Trophoblast cell (in vitro differentiated cells and primary cell): ENCODE measurements at places on chromosomes 1 and 21.
A peak's percentile ranks its signal among the peaks of the same experiment; 100 is the strongest.

DNA sequence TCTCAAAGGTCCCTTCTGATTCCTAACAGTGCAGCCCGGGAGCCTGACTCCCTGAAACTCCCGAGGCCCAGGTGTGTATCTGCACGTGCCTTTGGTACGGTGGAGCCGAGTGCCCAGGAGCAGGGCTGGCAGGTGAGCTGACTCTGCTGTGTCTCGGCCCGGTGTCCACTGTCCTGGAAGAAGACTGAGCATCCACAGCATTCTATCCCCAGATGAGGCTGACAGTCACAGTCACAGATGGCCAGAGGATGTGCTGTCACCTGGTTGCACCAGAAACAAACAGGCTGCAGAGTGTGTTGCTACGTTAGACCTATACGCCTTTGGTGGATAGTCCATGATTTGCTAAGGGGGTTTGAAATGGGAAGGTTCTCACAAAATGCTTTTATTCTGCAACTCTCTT lies 9.8 kb downstream of the ETV3L start:
- peaks cover 6% of the 10 kb centered on the region for H3K4me1 ChIP-seq
- DNase-seq = no peak
- H3K36me3 ChIP-seq = no peaks in the 10 kb centered on the region
- H3K27me3 ChIP-seq = no peaks in the 10 kb centered on the region
- no peak overlapping the region for H3K27ac ChIP-seq
- H3K4me3 ChIP-seq = no peak overlapping the region

DNA sequence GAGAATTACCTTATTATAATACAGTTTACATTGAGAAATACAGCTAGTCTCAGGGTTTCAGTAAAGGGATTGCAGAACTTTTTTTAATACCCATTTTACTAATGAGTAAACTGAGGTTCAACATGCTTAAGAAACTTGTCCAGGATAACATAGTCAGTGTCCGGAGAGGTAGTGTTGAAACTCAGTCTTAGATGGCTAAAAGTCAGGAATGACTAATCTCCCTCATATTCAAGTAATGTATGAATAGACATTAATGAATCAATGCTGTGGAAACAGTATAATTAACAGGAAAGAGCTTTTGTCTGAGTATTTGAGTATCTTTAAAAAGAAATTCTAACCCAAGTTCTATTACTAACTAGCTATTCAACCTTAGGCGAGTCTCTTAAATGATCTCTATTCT lies 397.6 kb downstream of the PLA2G4A start:
- H3K27ac ChIP-seq = no peak overlapping the region
- no peaks in the 10 kb centered on the region for H3K36me3 ChIP-seq

GRCh38 chr1:963746-964525 lies 2.3 kb upstream of the PLEKHN1 start:
- peaks cover 27% of the 10 kb centered on the region for H3K4me1 ChIP-seq
- H3K27ac ChIP-seq = no peak overlapping the region
- H3K27me3 ChIP-seq = peaks cover 3% of the 10 kb centered on the region
- no peak for DNase-seq

DNA sequence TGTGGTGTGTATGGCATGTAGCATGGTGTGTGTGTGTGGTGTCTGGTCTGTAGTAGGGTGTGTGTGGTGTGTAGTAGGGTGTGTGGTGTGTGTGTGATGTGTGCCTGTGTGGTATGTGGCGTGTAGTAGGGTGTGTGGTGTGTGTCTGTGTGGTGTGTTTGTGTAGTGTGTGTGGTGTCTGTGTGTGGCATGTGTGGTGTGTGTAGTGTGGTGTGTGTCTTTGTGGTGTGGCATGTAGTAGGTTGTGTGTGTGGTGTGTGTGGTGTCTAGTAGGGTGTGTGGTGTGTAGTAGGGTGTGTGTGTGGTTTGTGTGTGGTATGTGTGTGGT lies 85.5 kb downstream of the SYT2 start:
- H3K27me3 ChIP-seq = no peaks in the 10 kb centered on the region
- H3K27ac ChIP-seq = no peak overlapping the region
- H3K4me3 ChIP-seq = peak overlapping the region; percentile 18
- peaks cover 10% of the 10 kb centered on the region for H3K4me1 ChIP-seq
- DNase-seq = no peak
- no peaks in the 10 kb centered on the region for H3K36me3 ChIP-seq

DNA sequence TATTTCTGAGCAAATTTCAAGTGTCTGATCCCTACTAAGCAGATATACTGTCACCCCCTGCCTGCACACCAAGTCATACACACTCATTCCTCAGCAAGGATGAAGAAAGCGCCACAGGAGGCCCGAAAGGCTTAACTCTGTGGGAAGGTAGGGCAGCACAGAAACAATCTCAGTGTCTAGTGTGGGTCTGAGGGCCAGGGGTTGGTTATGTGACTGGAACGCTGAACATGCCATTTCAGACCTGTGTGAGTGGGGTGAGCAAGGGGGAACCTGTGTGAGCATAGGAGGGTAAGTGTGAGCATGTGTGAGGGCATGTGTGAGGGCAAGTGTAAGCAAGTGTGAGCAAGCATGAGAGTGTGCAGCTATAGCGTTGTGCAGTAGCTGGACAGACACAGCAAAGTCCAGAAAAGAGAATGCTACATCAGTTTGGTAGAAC lies 6.2 kb downstream of the ITPKB start:
- H3K27me3 ChIP-seq = peaks cover 14% of the 10 kb centered on the region
- H3K36me3 ChIP-seq = peaks cover 24% of the 10 kb centered on the region
- DNase-seq = no peak
- H3K4me1 ChIP-seq = peaks cover 3% of the 10 kb centered on the region
- H3K27ac ChIP-seq = no peak overlapping the region

DNA sequence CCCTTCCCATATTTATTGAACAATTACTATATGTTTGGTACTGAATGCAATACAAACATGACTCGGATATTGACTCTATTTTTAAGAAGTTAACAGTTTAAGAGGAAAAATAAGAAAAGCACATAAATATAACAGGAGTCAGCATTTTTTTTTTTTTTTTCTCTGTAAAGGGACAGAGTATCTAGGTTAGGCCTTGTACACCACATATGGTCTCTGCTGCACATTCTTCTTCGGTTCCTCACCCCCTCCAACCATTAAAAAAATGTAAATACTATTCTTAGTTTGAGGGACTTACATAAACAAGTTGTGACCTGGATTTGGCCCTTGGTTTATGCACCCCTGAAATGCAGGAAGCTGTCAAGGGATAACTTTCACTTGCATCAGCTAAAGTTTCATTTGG lies 40.4 kb downstream of the PHC2 start:
- no peak overlapping the region for H3K4me3 ChIP-seq
- no peaks in the 10 kb centered on the region for H3K27me3 ChIP-seq

GRCh38 chr1:201499191-201499590 lies 7.7 kb downstream of the CSRP1 start:
- no peak overlapping the region for H3K27ac ChIP-seq
- H3K4me1 ChIP-seq = peaks cover 44% of the 10 kb centered on the region
- H3K27me3 ChIP-seq = no peaks in the 10 kb centered on the region
- no peak for DNase-seq
- peaks cover 37% of the 10 kb centered on the region for H3K36me3 ChIP-seq
- no peak overlapping the region for H3K4me3 ChIP-seq

DNA sequence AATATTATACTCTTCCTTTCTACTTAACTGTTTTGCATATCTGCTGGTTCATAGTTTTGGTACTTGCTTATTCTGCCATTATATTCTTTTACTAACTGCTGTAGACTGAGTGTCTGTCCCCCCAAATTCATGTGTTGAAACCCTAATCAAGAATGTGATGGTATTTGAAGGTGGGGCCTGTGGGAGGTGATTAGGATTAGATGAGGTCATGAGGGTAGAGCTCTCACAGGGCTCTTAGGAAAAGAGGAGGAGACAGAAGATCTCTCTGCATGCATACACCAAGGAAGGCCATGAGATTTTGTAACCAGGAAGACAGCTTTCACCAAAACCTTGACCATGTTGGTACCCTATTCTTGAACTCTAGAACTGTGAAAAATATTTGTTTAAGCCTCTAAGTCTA lies 354.1 kb upstream of the B3GALT2 start:
- no peak overlapping the region for H3K4me3 ChIP-seq
- no peaks in the 10 kb centered on the region for H3K27me3 ChIP-seq
- no peak for DNase-seq

DNA sequence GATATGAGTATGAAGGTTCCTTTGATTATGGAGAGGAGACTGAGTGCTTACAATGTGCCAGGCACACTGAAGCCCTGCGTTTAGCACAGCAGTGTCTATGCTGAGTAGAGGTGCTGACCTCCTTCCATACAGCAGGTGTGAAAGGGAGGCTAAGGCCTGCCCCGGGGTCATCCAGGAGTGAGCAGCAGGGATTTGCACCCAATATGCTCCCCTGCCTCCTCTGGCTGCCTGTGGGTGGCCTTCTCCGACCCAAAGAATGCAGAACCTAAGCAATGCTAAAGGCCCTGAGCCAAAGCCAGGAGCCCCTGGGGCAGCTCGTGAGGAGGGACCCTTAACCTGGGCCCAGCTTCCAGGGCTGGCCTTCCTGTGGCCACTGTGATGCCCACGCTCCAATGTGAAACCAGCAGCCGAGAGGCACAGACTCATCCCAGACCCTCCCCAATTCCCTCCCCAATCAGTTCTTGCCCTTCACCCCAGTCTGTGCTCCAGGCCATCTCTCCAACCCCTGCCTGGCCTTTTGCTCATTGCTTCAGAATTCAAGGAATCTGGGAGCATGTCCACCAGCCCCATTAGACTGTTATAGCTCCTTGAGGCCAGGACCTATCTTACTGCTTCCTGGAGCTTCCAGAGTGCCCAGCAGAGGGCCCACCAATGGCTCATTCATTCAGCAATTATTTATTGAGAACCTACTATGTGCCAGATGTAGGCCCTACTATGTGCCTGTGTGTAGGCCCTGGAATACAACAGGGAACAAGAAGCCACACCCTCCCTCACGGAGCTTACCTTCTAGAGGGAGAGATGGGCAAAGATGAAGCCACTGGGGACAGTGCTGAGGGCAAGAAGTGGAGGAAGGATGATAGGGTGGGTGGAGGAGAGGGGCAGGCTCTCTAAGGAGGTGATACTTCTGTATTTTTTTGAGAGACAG lies 53.3 kb downstream of the TAS1R2 start:
- H3K27ac ChIP-seq = no peak overlapping the region
- H3K36me3 ChIP-seq = no peaks in the 10 kb centered on the region
- no peaks in the 10 kb centered on the region for H3K4me1 ChIP-seq
- no peak overlapping the region for H3K4me3 ChIP-seq
- no peaks in the 10 kb centered on the region for H3K27me3 ChIP-seq

- no peak for DNase-seq
- H3K4me1 ChIP-seq = peaks cover 40% of the 10 kb centered on the region
- no peak overlapping the region for H3K4me3 ChIP-seq
- H3K27ac ChIP-seq = peak overlapping the region; percentile 3
- H3K27me3 ChIP-seq = no peaks in the 10 kb centered on the region
Measured at GRCh38 chr1:93598396-93598795, 83.2 kb downstream of the BCAR3 start.

DNA sequence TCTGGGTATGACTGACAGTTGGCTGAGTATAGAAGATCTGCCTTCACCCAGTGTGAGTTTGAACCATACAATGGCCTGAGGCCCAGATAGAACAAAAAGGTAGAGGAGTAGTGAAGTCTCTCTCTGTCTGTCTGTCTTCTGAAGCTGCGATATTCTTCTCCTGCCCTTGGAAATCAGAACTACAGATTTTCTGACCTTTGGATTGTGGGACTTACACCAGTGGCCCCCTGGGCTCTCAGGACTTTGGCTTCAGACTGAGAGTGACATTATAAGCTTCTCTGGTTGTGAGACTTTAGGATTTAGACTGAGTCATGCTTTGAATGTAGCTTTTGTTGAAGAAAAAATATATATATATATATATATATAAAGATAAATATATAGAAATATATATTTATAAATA lies 1235.0 kb upstream of the ADGRL4 start:
- no peak for DNase-seq
- H3K27ac ChIP-seq = no peak overlapping the region
- no peaks in the 10 kb centered on the region for H3K36me3 ChIP-seq
- no peaks in the 10 kb centered on the region for H3K4me1 ChIP-seq
- H3K27me3 ChIP-seq = no peaks in the 10 kb centered on the region

DNA sequence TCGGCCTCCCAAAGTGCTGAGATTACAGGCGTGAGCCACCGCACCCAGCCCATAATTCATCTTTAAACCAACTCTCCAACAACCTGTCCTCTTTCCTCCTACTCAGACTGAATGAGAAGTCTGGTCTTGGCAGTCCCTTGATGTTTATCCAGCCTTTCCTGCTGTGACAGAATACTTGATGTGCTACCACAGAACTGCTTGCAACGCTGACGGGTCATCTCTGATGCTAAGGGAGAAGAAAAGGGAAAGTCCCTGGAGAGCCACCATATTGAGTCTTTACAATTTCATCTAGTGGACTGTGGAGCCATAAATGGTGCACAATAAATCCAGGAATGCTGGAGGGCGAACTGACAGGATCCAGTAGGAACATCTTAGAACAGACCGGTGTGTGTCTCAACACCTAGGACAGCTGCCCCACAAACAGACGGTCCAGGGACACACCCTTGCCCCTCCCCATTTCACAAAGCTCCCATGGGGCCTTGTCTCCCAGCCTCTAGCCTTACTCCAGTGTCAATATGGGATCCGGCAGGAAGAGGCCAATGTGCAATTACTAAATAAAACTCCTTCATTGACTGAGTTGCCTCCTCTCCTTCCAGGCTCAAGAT lies 30.7 kb downstream of the JAK1 start:
- no peak overlapping the region for H3K4me3 ChIP-seq
- no peak for DNase-seq
- peaks cover 12% of the 10 kb centered on the region for H3K4me1 ChIP-seq
- no peaks in the 10 kb centered on the region for H3K36me3 ChIP-seq
- H3K27me3 ChIP-seq = no peaks in the 10 kb centered on the region
